ENCODE measurements at places on chromosomes 4 and X. TPM values are rescaled to one million over a fixed set of nuclear protein-coding genes. Genes with fewer than 3 reads are reported as not detected.

DNA sequence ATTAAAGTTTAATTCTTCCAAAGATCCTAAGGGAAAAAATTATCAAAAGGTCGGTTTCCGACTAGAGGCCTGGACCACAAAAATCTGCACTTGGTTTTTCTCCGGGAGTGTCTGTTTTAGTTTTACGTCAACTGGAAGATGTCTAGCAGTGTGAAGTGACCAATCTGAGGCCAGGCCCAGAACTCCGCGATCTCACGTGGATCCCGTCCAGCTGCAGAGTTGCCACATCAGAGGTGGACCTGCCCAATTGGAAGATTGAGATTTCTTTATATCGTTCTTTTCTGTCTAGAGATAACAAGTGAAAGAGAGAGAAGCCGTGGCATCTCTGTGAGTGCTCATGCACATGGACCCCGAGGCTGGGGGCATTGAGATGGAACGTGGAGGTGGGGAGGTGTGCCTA lies 115.8 kb downstream of the AFF1 start:
- H3K4me1 ChIP-seq, result peaks cover 81% of the 10 kb centered on the region
- no peak for DNase-seq
- H3K4me3 ChIP-seq, result no peak overlapping the region
- no peaks in the 10 kb centered on the region for H3K36me3 ChIP-seq
- H3K27ac ChIP-seq, result no peak overlapping the region

- no peak overlapping the region for H3K4me3 ChIP-seq
- H3K27ac ChIP-seq, result no peak overlapping the region
- no peaks in the 10 kb centered on the region for H3K27me3 ChIP-seq
- no peak for DNase-seq
- peaks cover 5% of the 10 kb centered on the region for H3K36me3 ChIP-seq
- no peaks in the 10 kb centered on the region for H3K4me1 ChIP-seq
Measured at GRCh38 chr4:48594180-48594579, 104.1 kb downstream of the ZAR1 start.

- no peak overlapping the region for H3K27ac ChIP-seq
- H3K36me3 ChIP-seq, result no peaks in the 10 kb centered on the region
- no peaks in the 10 kb centered on the region for H3K4me1 ChIP-seq
- no peak overlapping the region for H3K4me3 ChIP-seq
- no peaks in the 10 kb centered on the region for H3K27me3 ChIP-seq
Measured at GRCh38 chr4:96162636-96163035, 322.7 kb downstream of the PDHA2 start.

DNA sequence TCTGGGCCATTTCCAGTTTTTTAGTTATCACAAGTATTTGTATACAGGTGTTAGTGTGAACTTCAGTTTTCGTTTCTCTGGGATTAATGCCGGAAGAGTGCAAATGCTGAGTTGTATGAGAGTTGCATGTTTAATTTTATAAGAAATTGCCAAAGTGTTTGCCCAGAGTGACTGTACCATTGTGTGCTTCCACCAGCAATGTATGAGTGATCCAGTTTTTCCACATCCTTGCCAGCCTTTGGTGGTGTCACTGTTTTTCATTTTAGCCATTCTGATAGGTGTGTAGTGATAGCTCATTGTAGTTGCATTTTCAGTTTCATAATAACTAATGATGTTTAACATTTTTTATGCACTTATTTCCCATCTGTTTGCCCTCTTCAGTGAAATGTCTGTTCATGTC lies 18.4 kb downstream of the PLS3 start:
- H3K27me3 ChIP-seq, result no peaks in the 10 kb centered on the region
- no peak overlapping the region for H3K4me3 ChIP-seq
- no peaks in the 10 kb centered on the region for H3K36me3 ChIP-seq
- H3K27ac ChIP-seq, result no peak overlapping the region

DNA sequence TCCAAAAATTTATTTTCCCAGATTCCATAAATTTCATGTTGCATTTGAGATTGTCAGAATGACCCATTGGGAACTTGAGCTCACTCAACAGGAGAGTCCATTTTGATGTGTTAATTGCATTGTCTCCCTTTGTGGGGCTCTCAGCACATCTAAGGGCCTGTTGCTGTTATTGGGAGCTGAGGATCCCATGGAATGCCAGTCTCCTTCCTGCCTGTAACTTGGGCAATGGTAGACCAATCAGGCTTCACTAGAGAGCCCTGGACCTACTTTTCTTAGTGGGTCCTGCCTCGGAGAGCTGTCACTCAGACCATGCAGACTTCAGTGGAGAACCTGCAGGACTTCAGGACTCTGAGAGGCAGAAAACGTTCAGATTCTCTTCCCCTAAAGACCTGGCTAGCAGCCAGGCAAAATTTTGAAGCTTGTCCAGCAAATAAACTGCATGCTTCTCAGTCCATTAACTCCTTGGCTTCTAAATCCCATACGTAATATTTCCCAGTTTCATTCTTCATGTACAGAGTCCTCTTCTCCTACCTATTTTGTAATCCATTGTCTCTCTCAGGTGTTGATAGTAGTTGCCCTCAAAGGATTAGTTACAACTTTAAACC lies 25.1 kb downstream of the OCRL start:
- H3K27me3 ChIP-seq, result no peaks in the 10 kb centered on the region
- H3K4me3 ChIP-seq, result no peak overlapping the region
- no peaks in the 10 kb centered on the region for H3K36me3 ChIP-seq
- no peak overlapping the region for H3K27ac ChIP-seq
- no peak for DNase-seq
- H3K4me1 ChIP-seq, result no peaks in the 10 kb centered on the region

DNA sequence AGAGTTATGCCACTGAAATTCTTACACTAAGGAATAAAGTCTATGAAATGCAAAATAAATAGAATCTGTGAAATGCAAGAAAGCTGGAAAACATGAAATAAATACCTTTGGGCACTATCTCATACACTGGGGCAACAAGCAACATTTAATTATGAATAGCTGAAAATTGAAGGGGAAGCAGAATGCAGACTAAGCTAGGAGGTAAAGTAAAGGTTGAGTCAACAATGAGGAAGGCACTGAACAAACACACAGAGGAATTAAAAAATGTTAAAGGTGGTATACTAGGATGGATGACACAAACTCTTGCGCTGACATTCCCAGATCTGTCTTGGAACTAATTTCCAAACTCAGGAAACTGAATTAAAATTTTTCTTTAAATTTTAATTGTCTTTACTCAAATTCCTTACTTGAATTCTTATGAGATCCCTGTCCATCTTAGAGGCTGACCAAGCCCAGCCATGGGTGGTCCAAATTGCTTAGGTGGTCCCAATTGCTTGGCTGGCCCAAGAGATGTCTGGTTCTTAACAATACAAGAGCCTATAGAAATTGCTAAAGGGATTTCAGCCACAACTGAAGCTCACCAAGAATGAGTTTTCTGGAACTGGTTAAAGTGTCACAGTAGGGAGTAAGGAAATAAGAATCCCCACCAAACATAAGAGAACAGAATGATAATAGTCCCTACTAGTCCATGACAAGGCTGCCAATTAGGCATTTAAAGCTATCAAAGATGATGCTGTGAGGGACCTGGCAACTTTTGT lies 41.3 kb upstream of the ZCCHC13 start:
- DNase-seq, result no peak
- no peak overlapping the region for H3K4me3 ChIP-seq
- no peaks in the 10 kb centered on the region for H3K27me3 ChIP-seq
- H3K4me1 ChIP-seq, result no peaks in the 10 kb centered on the region

DNA sequence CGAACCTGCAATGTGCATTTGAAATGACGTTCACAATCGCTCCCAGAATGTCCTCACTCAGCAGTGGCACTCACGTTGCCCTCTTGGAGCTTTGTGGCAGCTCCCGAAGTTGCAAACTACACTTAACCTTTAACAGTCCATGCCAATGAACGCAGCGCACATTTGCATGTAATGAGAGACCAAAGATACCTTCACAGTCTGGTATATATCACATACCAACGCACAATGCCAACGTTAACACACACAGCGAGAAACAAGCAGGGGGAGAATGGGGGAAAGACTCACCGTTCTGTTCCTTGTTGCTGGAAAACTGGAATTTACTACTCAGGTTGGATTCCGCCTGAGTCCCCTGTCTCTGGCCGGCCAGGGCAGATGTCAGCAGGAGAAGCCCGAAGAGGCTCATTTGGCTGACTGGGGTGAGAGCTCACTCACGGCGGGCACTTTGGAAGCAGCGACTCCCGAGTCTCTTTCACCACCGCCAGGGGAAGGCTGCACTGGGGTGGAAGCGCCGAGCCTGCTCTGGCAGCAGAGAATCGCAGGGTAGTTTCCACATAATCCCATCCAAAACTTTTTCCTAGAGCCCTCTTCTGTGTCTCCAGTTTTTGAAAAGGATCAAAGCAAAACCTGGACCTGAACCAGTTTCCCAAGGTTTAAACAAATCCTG lies 966 bp downstream of the PDGFC start:
- peak overlapping the region; percentile 94 for H3K27ac ChIP-seq
- DNase-seq, result peak; percentile 87
- H3K4me3 ChIP-seq, result peak overlapping the region; percentile 90
- no peaks in the 10 kb centered on the region for H3K36me3 ChIP-seq

DNA sequence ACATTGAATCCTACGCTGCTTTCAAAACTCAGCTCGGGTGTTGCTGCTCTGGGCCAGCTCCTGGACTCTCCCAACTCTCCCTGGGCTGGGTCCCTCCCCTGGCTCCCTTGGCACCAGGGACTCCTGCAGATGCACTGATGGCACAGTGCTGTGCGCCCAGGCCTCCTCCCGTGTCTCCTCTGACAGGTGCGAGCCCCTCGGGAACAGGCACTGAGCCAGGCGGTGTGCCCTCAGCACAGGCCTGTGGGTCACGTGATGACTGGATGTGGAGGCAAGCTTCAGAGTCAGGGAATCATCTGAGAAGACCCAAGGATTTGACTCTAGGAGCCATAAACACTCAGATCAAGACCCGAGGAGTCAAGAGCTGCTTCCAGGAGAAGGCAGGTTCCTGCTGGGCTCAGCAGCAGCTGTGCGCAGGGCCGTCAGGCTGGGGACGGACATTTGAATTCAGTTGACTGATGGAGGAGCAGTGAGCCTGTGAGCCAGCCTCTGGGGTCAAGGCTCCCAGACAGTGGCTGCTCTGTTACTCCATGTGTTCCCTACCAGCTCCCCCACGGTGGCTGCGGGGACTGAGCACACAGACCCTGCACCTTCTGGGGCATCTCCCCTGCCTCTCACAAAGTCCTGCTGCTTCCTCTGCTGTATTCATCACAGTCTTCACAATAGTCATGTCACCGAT lies 33.0 kb downstream of the NAT8L start:
- no peak overlapping the region for H3K27ac ChIP-seq
- H3K4me3 ChIP-seq, result no peak overlapping the region
- H3K4me1 ChIP-seq, result no peaks in the 10 kb centered on the region
- H3K27me3 ChIP-seq, result no peaks in the 10 kb centered on the region
- DNase-seq, result no peak

DNA sequence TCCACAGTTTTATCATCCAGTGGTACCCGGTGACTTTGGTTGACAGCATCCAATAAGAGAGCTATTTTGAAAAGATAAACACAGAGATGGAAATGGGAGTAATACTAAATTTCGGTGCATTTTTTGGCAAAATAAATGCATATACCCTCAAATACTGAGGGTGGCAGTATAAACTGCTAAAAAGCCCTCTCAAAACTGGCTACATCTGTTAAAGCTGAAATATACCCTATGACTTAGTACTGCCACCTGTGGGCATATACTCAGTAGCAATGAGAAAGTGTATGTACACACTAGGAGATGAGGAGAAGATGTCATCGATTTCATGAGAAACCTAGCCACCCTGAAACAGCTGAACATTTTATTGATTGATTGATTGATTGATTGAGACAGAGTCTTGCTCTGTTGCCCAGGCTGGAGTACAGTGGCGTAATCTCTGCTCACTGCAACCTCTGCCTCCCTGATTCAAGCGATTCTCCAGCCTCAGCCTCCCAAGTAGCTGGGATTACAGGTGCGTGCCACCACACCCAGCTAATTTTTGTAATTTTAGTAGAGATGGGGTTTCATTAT lies 12.2 kb upstream of the TMEM128 start:
- no peaks in the 10 kb centered on the region for H3K36me3 ChIP-seq
- H3K27me3 ChIP-seq, result no peaks in the 10 kb centered on the region
- H3K4me3 ChIP-seq, result no peak overlapping the region
- no peak overlapping the region for H3K27ac ChIP-seq

- no peaks in the 10 kb centered on the region for H3K27me3 ChIP-seq
- no peak overlapping the region for H3K4me3 ChIP-seq
- H3K4me1 ChIP-seq, result no peaks in the 10 kb centered on the region
- no peak for DNase-seq
Measured at GRCh38 chrX:42739258-42739657, 38.7 kb downstream of the PPP1R2C start.

DNA sequence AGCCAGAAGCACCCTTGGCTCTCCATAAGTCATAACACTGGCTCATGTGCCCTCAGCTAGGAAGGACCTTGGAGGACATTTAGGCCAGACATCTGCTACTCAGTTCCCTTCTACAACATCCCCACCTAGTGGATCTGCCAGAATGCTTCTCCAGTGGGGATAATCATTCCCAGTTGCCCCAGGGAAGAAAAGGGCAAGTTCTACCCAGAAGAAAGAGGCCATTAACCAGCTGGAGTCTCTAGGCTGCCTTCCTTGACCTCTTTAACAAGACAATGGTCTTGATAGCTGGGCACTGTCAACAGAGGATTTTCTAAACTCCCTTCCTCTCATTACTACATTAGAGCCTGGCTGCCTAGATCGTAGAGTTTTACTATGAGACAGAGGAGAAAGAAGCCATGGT lies 42.0 kb downstream of the LGI2 start:
- H3K36me3 ChIP-seq, result no peaks in the 10 kb centered on the region
- no peaks in the 10 kb centered on the region for H3K27me3 ChIP-seq

- H3K27ac ChIP-seq, result peak overlapping the region; percentile 20
- DNase-seq, result no peak
- no peaks in the 10 kb centered on the region for H3K4me1 ChIP-seq
- H3K27me3 ChIP-seq, result no peaks in the 10 kb centered on the region
- H3K4me3 ChIP-seq, result no peak overlapping the region
Measured at GRCh38 chr4:184812651-184813181, 13.1 kb downstream of the ACSL1 start.

DNA sequence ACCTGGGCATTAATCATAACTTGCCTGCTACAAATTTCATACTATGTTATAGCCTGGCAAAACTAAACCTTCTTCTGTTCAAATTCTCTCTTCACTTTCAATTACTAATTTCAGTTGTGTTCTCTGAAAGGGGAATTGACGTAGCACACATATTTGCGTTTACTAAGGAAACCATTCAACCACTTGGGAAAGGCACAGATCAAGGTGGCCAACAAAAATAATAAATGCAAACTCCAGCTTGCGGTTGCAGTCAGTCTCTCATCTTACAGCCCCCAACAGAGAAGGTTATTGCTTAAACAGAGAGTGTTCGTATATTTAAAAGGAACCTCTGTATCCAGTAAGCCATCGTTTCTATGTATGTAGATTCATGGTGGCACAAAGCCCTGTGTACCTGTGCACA lies 4.0 kb downstream of the SRPX start:
- peaks cover 25% of the 10 kb centered on the region for H3K4me1 ChIP-seq
- no peak for DNase-seq
- no peak overlapping the region for H3K4me3 ChIP-seq
- H3K27ac ChIP-seq, result no peak overlapping the region
- no peaks in the 10 kb centered on the region for H3K27me3 ChIP-seq
- no peaks in the 10 kb centered on the region for H3K36me3 ChIP-seq

GRCh38 chr4:72935462-72935861 lies 134.1 kb downstream of the COX18 start:
- no peaks in the 10 kb centered on the region for H3K4me1 ChIP-seq
- no peaks in the 10 kb centered on the region for H3K27me3 ChIP-seq
- no peak for DNase-seq
- H3K27ac ChIP-seq, result no peak overlapping the region
- no peak overlapping the region for H3K4me3 ChIP-seq

The ARHGEF9 gene
- total RNA-seq, result 28.8 TPM

The LGI2 gene
- total RNA-seq, result 2.5 TPM

The C4orf51 gene
- total RNA-seq, result not detected

The NCAPG gene
- total RNA-seq, result 0.28 TPM

The ATP2B3 gene
- 0.95 TPM for total RNA-seq

The DDX53 gene
- not detected for total RNA-seq

The TRIM75 gene
- total RNA-seq, result not detected

The CCNA2 gene
- total RNA-seq, result 2.1 TPM

The GAGE12H gene
- not detected for total RNA-seq

The UGT2B17 gene
- total RNA-seq, result 1.1 TPM

The IDUA gene
- total RNA-seq, result 7.1 TPM

The USP17L21 gene
- total RNA-seq, result not detected
